GM13976 (cell line): ENCODE measurements at places on chromosomes 4 and X.

- no peak for DNase-seq
These were observed 1.2 kb downstream of the RAP1GDS1 start for GRCh38 chr4:98262431-98262830.

DNA sequence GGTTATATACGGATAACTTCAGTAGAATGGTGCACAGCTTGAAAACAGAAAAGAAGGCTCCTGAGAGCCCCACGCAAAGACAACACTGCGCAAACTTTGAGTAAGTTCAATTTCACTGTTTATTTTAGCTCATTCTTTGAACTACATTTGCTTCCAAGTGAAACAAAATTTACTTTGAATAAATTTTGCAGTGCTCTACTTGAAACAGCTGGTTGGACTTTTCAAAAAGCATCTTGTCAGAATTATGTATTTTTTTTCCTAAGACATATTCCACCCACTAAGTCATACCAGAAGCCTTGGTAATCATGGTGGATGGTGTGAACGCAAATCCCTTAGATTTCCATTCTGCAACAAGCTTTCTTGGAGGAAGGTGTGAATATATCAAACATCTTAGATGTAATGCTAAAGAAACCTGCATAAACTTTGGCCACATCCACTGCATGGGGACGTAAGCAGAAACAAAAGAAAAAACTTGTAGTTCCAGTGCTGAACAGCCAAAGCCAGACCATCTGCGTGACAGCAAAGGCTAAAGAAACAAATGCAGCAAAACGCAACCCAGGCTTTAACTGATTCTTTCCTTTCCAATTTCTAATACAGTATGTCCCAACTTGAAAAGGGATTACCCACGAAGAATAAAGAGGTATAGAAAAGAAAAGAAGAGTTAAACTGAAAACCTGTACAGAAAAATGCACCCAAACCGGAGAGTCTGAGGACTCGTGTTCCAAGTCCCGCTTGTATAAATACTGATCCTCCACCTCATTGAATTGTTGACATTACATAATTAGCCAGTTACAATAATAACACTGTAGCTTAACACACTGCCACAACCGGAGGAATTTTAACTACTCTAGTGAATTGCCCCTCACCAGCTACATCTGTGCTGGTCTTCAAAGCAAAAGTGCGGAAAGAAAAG is 90.9 kb downstream of the SH3RF1 start:
- DNase-seq: no peak

GRCh38 chrX:132094164-132094563 is 33.7 kb downstream of the FRMD7 start:
- no peak for DNase-seq

DNA sequence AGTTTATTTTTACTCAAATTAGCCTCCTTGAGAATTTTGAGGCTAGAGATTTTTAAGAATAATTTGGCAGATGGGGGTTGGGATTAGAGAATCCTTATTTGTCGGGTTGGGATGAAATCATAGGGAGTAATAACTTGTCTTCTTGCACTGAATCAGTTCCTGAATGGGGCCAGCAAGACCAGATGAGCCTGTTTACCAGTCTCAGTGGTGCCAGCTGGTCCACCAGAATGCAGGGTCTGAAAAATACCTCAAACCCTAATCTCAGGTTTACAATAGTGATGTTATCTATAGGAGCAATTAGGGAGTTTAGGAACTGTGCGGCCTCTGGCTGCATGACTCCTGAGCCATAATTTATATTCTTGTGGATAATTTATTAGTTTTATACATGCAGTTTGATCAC is 705.9 kb upstream of the AGA start:
- no peak for DNase-seq

DNA sequence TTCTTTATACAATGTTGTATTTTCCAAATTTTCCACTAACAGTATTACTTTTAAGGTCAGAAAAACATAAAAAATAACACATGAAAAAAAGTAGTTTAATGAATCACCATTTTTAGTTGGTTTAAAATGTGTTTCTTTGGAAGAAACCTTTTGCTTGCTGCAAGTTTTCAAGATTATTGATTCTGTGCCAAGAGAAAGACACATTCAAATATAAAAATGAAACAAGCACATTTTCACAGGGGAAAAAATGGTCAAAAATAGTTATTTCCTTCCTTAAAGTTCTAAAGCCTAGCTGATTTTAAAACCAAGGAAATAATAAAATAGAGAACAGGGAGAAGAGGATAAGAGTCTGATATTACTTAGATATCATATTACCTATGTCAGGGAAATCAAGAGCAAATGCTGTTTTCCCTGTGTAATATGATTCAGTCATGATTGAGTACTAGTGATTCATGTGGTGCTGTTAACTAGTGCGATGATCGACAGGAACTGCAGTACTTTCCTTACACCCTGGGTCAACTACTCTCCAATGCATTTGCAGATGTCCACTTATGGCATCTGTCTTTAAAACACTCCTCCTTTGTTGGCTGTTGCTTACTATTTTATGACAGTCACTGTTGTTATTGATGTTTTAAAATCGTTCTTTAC is 103.8 kb downstream of the CAMK2D start:
- no peak for DNase-seq

DNA sequence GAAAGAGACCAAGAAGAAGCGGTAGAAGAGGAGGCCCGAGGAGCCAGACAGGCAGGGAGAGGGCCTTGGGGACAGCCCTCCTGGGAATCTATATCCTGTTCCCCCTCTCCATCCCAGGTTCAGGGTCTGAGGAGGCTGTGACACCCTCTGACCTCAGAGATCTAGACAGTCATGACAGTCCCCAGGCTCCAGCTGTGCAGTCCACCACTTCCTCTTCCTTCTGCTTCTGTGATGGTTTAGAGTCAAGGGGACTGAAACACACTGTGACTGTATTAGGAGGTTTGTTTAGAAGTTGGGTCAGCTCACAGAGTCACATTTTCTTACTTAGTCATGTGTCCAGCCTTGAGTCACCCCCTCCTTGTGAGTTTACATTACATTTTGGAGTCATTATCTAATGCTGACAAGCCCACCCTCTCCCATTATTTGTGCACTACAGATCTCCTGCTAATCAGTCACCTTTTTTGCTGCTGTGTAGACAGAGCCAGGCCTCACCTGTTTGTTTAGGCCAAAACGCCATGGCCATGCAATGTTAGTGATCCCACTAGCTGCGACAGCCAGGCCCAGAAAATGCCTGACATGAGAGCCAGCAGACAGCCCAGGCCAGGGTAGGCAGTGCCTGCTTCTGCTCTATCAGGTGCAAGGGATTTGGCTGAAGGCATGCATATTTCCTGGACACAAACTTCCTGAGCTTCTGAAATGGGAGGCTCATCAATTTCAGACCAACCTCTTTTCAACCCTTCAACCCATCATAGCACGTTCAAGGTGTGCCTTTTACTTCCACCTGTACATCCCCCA is 26.0 kb downstream of the MANBA start:
- peak; percentile 64 for DNase-seq

DNA sequence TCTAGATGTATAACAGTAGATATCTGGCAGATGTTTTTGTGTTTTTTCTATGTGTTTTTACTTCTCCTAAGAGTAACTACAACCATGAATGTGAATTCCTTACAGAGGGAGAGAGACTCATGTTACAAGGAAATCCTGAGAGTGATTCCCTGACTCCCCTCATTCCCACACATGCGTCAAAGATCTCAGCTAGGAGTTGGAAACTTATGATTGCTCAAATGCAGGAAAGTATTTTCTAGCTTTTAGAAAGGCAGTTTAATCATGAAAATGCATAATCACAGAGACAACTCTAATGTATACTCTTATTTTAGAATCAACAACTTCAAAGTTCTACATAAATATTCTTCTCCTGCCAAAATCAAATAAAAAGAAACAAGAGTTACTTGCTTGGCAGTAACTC is 121.8 kb downstream of the PDE5A start:
- no peak for DNase-seq

GRCh38 chrX:143298663-143299241 is 218.5 kb downstream of the SPANXN3 start:
- no peak for DNase-seq

- no peak for DNase-seq
These were observed 148.9 kb downstream of the STIM2 start for GRCh38 chr4:27009539-27009938.

- DNase-seq: peak; percentile 20
These were observed 325.5 kb upstream of the F9 start for GRCh38 chrX:139204898-139205667.
